Fibroblast of the conjunctiva (primary cell): ENCODE measurements at places on chromosomes 6 and 20.
A peak's percentile ranks its signal among the peaks of the same experiment; 100 is the strongest.

DNA sequence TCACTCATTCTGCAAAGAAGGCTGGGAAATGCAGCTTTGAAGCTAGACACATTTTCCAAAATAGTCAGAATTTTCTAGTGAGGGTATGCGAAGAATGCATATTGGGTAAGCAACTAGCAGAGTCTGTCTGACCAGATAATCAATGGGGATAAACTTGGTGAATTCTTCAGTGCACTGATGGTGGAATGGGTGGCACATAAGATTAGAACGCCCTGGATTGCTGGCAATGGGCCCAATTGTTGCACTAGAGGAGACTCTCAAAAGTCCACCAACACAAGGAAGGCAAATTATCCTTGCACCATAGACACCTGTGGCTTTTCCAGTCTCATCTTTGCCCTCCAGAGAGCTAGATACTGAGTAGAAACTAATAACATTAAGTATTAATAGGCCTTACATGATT lies 167.6 kb downstream of the PTPRT start:
- DNase-seq, result no peak

GRCh38 chr6:150150821-150151646 lies 8.2 kb downstream of the PPP1R14C start:
- DNase-seq, result no peak

DNA sequence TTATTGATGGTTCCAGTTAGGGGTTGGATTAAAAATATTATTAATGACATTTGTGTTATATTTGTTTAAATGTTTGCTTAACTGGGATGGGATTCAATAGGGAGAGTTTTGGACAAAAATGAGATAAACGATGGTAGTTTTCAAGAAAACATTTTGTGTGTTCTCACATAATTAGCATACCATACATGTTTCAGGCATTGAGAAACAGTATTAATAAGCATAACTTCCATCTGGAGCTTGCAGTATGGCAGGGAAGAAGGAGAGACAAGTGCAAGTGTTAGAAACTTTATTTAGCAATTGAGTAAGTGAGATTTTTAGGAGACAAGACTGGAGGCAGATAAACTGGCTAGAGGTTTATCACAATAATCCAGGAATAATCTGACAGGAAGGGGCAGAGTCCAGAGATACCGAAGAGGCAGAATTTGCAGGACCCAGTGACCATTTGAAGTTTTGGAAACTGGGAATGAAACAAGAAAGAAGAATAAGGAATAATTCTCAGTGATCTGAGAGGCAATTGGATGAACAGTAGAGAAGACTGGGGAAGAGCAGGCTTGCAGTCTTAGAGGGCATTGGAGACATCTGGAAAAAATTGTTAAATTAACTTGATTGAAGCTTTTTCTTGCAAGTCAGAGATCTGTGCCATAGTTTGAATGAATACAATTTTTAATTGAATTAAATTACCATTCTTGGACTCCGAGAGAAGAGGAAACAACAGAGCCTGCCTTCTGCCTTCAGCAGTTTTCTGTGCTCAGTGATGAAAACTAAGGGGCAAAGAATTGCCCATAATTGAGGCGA lies 73.0 kb upstream of the PTCHD4 start:
- no peak for DNase-seq

DNA sequence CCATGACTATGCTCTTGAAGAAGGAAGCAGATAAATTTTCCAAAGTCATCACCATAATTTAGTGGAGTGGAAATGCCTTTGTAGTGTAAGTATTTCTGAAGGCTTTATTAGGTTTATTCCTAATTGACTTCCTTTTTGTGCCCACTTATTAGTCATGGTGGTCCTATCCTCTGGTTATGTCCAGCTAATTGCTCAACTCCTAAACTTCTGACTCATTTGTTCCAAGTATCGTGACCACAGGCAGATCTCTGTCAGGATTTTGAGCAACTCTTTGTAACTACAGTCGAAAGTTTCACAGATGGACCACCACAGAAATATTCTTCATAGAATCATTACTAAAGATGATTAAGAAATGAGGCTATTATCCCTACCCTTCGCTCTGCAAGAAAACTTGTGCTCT lies 315.6 kb upstream of the PTCHD4 start:
- DNase-seq, result peak; percentile 70

GRCh38 chr6:3209114-3210023 lies 18.1 kb downstream of the TUBB2B start:
- DNase-seq, result peak; percentile 91

- DNase-seq, result peak; percentile 73
Observed at GRCh38 chr6:72950114-72950860, 275.0 kb downstream of the KHDC1L start.

DNA sequence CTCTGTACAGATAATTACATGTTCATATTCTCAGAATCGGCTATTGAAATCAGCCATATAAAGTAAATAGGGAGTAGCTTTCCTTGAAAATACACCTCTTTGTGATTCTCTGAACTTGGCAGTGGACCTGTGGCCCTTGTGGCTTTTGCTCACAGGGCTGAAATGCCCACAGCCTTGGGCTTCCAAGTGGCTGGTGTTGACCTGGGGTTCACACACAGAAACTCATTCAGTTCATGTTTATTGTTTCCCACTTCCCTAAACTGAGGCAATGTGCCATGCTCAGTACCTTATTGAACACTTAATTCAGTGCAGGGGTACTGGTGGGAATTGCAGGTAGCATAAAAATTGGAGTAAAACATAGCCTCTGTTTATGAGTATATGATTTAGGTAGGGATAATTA lies 19.1 kb upstream of the TULP4 start:
- no peak for DNase-seq

GRCh38 chr6:130602151-130602770 lies 224.9 kb upstream of the SMLR1 start:
- peak; percentile 60 for DNase-seq

DNA sequence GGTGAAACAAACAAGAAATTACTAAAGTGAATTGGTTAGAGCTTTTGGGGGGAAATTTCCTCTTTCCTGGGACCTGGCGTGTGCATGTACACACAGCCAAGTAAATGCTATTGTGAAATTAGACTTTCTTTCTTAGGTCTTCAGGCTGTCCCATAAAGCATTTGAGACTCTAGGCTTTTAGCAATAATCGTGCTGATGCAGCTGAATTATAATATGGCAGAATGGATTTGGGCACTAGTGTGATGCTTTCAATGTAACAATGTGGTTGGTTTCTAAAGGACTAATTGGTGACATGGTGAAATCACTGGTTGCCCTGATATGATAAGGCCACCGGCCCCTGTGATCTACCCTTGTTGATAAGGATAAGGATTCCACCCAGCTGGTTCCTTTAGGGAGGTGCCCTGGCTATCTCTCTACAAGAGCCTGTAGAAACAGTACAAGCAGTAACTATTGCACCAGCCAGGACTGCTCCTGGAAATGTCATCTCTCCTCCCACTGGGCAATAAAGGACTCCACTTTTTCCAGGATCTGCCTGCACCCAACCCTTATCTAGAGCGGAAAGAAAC lies 164.1 kb downstream of the TFAP2A start:
- DNase-seq, result no peak

GRCh38 chr6:105898286-105898685 lies 187.8 kb upstream of the PRDM1 start:
- no peak for DNase-seq

DNA sequence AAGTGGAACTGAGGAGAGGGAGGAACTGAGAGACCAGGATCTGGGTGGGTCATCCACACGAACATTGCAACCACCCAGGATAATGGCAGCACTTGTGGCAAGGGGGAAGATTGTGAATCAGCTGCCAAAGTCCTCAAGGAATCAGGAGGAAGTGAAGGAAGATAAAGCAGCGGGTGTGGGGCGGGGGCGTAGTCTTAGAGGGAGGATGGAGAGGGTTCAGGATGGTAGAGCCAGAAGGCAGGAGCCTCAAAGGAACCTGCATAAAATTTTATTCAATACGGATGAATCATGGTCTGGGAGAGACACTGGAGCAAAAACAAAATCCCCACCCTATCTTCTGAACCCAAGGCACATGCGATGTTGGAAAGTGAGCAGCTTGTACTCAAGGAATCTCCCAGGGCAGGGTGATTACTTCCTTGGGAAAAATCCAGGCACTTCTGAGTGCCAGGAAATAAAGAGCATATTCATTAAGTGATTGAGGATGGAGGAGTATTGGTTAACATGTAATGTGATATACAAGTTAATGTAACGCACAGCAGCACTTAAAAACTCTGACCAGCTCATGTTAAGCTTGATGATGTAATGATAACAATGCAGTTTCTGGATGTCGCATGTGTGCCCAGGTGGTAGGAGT lies 82.0 kb upstream of the B3GAT2 start:
- DNase-seq, result no peak

DNA sequence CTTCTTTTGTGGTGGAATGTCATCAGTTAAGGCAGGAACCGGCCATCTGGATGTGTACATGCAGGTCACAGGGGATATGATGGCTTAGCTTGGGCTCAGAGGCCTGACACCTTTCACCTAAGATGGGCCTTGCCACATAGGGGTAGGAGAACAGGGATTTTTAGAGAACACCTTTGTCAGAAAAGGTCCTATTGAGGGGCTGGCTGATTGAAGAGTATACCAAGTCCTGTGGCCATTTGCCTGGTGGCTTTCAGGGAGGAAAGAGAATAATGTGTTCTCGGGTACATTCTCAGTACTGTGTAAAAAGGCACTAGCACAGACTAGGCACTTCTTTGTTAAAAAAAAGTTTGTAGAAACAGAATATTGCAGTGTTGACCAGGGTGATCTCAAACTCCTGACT lies 26.4 kb downstream of the GMPR start:
- DNase-seq, result no peak

DNA sequence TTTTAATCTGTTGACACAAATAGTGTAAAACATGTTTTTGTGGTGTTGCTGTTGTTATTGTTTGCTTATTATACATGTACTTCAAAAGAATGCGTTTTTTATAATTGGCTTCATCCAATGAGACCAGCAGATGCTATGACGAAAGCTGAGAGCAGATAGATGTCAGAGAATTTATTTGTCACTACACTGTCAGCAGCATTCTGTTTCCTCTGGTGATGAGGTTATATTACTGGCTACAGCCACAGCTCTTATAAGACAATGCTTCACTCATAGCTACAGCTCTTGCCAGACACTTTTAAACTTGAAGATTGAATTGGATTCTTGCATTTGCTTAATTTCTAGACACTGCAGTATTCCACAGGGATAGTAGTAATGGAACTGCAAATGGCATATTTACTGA lies 860.5 kb downstream of the TBC1D32 start:
- DNase-seq, result no peak

DNA sequence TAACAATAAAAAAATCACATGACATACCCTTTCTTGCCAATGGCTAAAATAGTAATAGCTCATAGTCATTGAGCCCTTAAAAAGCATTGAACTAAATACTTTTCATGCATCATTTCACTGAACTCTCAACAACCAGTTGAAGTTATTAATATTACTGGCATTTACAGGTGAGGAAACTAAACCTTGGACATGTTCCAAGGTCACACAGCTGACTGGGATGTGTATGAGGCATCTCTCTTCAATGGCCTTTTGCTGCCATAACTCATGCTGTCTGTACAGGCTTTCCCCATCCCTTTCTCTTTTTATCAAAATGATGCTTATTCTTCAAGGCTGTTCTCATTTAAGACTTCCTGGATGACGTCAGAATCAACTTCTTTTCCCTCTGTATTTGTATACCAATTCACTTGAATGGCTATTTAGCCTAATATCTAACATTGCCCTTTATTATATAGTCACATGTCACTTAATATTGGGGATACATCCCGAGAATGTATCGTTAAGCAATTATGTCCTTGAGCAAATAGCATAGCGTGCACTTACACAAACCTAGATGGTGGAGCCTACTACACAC lies 476.4 kb downstream of the KIF16B start:
- DNase-seq, result no peak

GRCh38 chr6:63352069-63352543 lies 32.3 kb upstream of the LGSN start:
- peak; percentile 68 for DNase-seq

GRCh38 chr20:6784210-6784631 lies 16.7 kb downstream of the BMP2 start:
- DNase-seq, result peak; percentile 32

- no peak for DNase-seq
Observed at GRCh38 chr20:44625361-44625760, 26.1 kb downstream of the ADA start.

GRCh38 chr6:20600831-20601230 lies 66.6 kb downstream of the CDKAL1 start:
- DNase-seq, result no peak

DNA sequence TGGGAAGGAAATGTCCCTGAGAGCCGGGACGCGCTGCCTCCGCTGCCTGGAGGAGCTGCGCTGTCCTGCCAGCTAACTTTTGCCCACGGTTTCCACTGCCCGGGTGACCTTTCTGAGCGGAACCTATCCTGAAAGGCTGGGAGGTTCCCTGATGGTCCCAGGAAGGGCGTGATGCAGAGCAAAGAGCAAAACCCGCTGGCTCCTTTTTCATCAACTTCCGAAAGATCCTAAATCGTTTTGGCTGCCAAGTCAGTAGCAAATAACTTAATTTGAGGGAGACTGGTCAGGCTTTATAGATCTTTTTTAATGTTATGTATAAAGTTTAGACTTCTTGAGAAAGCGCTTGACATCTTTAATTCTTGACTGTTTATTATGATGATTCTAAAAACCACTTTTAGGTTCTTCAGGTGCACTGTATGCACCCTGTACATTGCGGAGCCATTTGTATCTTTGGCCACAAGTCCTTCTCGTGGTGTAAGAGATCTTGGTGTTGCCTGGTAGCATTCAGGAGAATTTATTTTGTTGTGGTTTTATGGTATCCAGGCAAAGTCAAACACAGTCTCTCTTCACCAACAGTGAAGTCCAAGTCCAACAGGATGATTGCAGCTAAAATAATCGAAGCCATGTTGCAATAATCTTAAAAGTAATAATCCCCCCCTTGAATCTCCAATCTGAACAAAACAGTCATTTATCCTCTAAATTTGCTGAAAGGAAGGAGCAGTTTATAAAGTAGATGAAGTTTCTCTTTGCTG lies at the start of gene SYNE1:
TSS of gene SYNE1 (minus strand) at position 67 of the 752 bp plus-strand sequence. CDS start 9,031 bp downstream, outside the sequence.
- no peak for DNase-seq

GRCh38 chr6:132511831-132512220 lies 1.1 kb downstream of the STX7 start:
- DNase-seq, result no peak

DNA sequence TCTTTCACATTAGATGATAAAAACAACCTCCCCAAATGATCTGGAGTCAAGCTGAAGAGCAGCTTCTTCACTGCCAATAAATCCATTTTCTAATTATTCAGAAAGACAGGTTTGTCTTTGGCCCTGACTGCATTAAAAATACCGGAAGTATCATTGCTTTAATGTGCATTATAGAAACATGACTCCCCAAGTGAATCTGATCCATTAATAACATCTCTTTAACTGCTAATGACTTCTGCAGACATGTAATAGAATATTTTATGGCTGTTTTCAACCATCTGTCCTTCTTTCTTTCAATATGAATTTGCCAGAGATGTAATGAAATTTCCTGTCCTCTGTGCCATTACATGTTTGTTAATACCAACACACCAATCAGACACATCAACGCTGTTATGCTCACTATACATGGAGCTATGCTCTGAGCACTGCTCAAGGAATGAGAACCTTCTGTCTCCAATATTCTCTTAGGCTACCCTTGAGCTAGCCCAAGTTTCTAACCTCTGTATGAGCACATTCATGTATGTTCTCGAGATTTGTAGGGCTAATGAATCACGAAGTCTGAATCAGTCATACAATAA lies 87.8 kb downstream of the LYRM4 start:
- no peak for DNase-seq

GRCh38 chr6:13457577-13457976 lies 29.8 kb downstream of the GFOD1 start:
- no peak for DNase-seq

GRCh38 chr20:6014017-6014416 lies 39.8 kb downstream of the LRRN4 start:
- no peak for DNase-seq
